Stimulated activated CD8-positive, alpha-beta memory T cell treated with anti-CD3 and anti-CD28 coated beads, Interleukin-2, amount 100 ng/mL, for 1 hour (primary cell): ENCODE measurements at places on chromosomes 6 and 20.

DNA sequence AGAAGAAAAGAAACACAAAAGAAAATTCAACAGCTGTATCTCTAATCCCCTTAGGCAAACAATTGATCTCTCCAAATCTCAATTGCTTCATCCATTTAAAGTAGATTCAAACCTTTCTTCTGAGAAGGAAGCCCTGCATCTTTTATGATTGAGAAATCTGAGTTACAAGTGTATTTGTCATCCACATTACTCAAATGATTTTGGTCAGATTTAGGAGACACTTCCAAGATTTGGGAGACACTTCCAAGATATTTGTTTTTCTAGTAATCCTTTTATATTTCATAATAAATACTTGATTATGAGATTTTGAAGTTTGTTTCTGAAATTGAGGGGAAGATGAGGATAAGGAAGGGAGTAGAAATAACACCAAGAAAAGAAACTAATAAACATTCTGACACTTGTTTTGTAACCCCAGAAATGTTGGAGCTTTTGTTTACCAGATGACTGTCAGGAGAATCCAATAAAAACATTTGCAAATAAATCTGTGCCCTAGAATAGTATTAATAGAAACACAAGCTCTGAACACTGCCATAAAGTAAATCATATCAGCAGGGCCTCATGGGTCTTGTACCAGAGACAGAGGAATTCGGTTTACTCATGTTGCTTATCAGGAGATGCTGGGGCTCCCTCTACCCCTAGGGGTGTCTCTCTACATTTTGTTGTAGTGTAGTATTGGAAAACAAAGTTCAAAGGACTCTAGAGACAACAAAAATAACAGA lies 314.3 kb upstream of the NT5E start:
- DNase-seq, result no peak

GRCh38 chr6:7604506-7604905 lies 14.5 kb downstream of the SNRNP48 start:
- DNase-seq, result no peak

DNA sequence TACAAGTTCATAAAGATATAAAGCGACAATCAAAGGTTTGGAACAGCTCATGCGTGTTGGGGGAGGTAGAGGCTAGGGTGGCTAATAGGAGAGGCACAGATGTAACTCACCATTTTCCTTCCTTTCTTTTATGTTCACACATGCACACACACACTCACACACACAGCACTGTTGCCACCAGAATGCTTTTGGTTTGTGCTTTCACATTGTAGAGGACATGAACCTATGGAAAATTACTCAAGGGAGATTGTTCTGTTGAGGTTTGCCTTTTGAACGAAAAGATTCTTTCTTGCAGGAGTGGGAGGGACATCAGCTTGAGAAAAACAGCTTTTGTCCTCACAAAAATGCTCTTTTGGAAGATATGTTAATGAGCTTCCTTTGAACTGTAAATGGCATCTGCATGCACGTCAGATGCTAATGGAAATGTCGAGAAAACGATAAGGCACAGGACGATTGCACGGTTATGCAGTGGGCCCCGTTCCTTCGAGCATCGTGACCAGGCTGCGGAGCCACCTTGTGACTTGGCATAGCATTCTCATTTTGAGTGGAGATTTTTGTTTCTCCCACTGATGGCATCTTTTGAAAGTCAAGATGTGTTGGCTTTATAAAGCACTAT lies 724.1 kb downstream of the KIF16B start:
- DNase-seq, result no peak

GRCh38 chr6:39772559-39773273 lies 19.5 kb upstream of the DAAM2 start:
- no peak for DNase-seq

GRCh38 chr6:19668710-19669109 lies 168.5 kb upstream of the ID4 start:
- no peak for DNase-seq

- DNase-seq, result no peak
Measured at GRCh38 chr6:90581146-90581545, 5.7 kb downstream of the MAP3K7 start.

- DNase-seq, result no peak
Measured at GRCh38 chr20:37529214-37529967, 1.7 kb upstream of the BLCAP start.

DNA sequence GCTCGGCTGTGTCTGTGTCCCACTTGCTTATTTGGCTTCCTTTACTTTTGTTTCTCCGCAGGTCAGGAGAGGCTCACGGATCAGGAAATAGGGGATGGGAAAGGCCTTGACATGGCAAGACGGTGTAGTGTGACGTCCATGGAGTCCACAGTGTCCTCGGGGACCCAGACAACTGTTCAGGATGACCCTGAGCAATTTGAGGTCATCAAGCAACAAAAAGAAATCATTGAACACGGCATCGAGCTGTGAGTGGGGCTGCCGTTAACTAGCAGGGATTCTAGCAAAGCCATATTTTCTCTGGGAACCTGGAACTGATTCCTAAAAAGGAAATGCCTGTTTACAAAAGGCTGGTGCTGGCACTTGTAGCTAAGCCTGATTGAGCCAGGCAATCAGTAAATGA lies 54.4 kb downstream of the ARFGEF2 start:
- DNase-seq, result no peak

DNA sequence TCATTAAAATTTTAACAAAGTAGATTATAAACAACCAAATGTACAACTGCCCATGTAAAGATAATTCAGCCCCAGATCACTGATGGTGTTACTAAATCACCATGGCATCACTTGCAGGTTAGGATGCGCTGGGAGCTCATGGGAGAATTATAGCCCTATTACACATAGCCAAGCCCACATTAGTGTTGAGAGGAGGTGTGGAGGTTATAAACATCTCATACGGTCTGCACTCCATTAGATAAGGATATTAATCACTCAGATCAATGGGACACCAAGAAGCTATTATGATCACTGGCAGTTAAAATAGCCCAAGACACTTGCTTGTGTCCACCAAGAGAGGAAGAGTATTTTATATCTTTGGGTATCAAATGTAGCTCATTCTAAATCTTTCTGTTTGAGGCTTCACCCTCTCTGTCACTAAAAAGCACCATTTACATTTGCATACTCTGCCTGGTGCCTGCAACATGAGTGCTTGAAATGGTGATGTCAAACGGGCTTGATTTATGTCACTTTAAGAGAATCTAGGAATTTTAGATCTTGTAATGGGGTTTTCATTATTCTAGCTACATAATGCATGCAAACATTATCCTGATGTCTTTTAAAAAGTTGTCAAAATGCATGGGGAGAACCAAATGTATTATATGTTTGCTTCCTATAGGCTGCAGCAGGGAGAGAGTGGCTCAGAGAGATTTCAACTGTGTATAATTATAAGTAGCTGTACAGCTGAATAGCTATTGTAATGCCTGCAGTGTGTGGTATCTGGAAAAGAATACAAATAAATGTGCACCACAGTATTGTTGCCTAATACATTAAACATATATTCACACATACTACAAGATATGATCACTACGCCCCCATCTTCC lies 654.1 kb upstream of the MARCKS start:
- no peak for DNase-seq

DNA sequence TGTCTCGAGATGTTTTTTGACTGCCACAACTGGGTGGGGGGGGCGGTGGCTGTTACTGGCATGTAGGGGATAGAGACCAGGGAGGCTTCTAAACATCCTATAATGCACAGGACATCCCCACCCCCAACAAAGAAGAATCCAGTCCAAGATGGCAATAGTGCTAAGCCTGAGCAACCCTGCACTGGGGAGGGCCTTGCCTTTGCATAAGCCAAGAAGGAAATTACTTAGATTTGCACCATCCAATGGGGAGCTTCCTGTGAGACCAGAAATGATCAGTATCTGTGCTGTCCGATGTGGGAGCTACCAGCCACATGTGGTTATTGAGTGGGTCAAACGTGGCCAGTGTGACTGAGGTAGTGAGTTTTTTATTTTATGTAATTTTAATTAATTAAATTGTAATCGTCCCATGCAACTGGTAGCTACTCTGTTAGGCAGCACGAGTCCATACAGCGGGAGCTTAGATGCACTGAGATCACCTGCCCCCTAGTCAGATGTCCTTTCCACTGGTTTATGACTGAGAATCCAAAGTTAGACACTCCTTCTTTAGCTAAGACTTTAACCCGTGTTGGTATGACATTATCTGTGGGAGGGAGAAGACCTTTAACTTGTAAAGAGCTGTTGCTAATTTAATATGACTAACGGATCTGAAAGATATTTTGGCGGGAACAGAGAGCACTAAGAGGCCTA lies 97.4 kb upstream of the NEDD9 start:
- no peak for DNase-seq

- no peak for DNase-seq
Measured at GRCh38 chr6:157853018-157853805, 30.2 kb downstream of the SNX9 start.

DNA sequence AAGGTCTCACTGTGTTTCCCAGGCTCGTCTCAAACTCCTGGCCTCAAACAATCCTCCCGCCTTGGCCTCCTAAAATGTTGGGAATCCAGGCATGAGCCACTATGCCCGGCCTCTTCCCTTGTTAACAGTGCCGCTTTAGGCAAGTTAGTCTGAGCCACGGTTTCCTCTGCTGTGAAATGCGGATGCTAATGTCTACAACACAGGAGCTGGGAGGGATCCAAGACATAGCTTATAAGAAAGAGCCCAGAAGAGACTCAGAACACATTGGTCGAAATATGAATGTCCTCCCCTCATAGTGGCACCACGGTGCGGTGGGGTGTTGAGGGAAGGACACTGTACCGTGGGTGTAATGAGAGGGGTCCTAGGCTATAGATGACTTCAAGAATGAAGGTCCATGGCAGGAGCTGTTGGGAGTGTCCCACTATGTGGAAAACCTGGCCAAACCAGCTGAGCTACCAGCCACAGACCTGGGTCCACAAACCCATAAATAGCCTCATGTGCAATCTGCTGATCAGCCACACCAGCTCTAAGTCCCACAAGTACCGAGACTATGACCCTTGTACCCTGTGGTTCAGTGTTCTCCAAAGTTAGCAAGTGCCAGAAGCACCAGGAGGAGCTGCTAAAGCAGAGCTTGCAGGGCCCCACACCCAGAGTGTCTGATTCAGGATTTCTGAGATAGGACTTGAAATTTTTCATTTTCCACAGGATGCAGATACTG lies 57.8 kb upstream of the ZFAND3 start:
- no peak for DNase-seq

- DNase-seq, result no peak
Measured at GRCh38 chr20:14830466-14830865, 493.1 kb upstream of the FLRT3 start.

DNA sequence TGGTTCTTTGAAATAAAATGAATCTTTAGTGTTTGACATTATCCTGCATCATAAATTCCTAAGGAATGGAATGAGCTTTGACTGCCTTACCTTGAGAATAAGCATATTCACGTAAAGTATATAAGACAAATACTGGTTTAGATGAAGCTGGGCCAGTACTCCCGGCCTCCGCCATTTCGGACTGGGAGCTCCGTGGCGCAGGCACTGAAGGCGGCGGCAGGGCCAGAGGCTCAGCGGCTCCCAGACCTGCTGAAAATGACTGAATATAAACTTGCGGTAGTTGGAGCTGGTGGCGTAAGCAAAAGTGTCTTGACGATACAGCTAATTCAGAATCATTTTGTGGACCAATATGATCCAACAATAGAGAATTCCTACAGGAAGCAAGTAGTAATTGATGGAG lies 76.2 kb upstream of the FAM83B start:
- DNase-seq, result no peak

GRCh38 chr6:97113170-97113569 lies 169.8 kb downstream of the MMS22L start:
- DNase-seq, result no peak

- DNase-seq, result no peak
Measured at GRCh38 chr6:168817558-168818159, 376.7 kb downstream of the SMOC2 start.

DNA sequence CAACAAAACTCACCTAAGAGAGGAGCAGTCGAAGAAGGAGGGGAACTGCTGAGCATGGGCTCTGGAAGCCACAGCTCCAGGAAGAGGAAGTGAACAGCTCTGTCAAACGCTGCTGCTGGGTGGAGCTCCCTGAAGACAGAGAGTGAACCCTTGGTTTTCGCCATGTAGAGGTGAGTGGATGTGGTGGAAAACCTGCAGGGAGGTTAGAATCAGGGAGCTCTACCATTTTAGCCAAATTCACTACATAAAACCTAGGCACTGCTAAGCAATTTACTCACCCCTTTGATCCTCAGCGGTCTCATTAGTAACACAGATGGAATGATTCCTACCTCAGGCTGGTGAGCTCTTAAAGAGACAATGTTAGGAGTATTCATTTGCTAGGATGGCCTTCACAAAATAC lies 19.4 kb upstream of the TFAP2A start:
- DNase-seq, result no peak

- DNase-seq, result no peak
Measured at GRCh38 chr6:156647991-156648390, 129.2 kb upstream of the ARID1B start.

- DNase-seq, result no peak
Measured at GRCh38 chr6:108581237-108581931, 20.7 kb downstream of the FOXO3 start.

DNA sequence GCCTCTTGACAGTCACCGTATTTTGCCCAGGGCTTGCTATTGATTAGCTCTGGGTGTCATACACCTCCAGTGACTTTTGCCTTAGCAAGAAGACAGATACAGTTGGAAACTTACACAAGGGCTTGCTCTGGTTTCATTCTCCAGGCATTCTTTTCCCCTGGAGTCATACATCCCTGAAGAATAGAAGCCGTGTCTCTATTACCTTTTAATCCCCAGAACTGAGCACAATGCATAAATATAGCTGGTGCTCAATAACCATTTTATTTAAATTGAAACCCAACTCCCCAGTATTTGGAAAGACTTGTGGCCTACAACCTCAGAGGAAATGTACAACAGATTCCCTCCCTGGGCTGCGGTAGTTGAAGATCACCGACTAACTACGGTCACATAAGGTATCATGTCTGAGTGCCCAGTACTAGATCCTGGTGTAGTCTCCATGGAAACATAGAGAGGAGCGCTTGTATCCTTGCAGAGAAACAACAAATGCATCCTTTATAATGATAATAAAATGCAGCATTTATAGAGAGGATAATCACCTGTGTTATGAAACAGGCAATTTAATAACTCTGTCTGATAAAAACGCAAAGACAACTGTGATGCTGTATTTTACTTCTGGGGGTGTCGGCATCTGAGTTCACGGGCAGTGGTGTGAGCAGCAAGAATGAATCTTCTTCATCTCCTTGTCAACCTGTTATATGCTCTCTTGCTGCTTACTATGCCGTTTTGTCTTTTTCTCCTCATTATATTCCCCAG lies 401.2 kb upstream of the AGPAT4 start:
- no peak for DNase-seq

DNA sequence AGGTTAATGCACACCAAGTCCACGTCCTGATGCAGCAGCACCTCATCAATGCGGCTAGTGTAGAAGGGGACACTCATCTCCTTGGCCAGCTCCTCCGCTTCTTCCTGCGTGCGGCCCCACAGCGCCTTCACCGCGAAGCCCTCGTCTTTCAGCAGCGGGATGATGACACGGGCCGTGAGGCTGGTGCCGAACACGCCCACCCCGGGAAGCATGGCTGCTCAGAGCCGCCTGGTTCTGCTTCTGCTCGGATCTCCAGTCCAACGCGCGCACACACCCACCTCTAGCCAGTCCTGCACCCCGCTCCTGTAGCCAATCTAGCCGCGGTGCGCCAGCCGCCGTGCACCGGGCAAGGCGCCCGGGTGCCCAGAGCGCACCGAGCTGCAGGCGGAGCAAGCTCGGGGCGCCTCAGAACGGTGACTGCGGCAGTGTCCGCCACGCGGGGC lies 700 bp downstream of the GFOD1 start:
- no peak for DNase-seq
